ENCODE measurements at places on chromosomes 16 and 17. TPM values are rescaled to one million over a fixed set of nuclear protein-coding genes. Genes with fewer than 3 reads are reported as not detected.
A peak's percentile ranks its signal among the peaks of the same experiment; 100 is the strongest.

DNA sequence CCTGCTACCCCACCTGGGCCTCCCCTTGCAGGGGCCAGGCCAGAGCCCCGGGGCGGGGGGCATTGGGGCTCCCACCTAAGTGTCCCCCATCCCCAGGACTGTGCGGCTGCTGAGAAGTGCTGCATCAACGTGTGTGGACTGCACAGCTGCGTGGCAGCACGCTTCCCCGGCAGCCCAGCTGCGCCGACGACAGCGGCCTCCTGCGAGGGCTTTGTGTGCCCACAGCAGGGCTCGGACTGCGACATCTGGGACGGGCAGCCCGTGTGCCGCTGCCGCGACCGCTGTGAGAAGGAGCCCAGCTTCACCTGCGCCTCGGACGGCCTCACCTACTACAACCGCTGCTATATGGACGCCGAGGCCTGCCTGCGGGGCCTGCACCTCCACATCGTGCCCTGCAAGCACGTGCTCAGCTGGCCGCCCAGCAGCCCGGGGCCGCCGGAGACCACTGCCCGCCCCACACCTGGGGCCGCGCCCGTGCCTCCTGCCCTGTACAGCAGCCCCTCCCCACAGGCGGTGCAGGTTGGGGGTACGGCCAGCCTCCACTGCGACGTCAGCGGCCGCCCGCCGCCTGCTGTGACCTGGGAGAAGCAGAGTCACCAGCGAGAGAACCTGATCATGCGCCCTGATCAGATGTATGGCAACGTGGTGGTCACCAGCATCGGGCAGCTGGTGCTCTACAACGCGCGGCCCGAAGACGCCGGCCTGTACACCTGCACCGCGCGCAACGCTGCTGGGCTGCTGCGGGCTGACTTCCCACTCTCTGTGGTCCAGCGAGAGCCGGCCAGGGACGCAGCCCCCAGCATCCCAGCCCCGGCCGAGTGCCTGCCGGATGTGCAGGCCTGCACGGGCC is 1.9 kb downstream of the WFIKKN1 start:
- no peak for DNase-seq

- DNase-seq, result peak; percentile 67
These were observed 88.8 kb downstream of the ZDHHC7 start for GRCh38 chr16:84922351-84923120.

Gene STX1B
- total RNA-seq, result 0.40 TPM

DNA sequence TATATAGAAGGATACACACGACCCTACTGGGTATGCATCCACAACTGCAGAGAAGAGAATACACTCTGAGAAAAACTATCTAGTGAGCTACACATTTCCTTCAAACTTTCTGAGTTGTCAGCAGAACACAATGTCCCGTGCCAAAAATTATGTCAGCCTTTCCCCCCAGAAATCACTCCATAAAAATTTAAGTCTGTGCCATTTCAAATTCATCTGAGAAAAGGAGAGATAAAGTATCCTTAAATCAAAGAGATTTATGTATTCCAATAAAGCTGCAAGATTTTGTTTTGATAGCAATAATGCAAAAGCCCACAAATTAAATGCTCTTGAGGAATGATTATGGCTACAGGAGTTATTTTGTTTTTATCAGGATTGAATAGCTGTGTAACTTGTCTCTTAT is 760.1 kb downstream of the CDH11 start:
- DNase-seq, result no peak

GRCh38 chr17:65183736-65184135 is 46.6 kb downstream of the RGS9 start:
- DNase-seq, result no peak

DNA sequence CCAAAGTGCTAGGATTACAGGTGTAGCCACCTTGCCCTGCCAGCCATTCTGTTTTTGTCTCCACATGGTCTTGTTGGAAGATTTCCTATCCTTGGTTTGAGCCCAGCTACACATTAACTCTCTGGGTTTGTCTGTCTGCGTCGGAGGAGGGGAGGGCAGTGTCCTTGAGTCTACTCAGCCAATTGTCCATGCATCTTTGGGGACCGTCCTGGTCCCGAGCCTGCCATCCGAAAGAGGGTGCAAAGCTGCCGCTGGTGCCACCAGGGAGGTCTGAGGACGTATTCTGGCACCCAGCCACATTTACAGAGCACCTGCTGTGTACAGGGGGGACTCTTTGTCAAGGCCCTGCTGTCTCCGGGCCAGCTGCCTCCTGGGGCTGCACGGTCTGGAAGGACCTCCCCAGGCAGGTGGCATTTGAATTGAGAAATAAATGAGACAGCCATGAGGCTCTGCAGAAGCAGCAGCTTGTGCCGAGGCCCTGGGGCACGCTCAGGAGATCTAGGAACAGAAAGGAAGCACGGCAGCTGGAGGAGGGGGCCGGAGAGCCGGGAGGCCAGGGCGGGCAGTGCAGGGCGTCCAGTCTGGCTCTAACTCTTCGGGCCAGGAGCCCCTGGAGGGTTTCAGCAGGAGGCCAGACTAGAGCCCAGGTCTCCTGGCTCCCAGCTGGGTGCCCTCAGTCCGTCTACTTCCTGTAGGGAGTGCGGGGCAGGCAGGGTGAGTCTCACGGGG is 1.5 kb downstream of the CYBA start:
- DNase-seq, result no peak

DNA sequence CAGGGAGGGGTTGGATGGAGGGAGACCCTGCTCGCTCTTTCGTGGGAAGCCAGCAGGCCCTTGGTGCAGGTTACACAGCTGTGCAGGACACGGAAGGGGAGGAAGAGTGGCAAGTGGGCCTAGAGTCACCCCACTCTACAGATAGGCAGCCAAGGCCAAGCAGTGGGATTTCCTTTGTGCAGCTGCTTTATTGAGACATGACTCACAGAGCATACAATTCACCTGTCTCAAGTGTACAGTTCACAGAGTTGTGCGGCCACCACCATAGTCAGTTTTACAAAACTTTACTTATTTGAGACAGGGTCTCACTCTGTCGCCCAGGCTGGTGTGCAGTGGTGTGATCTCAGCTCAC is 91.2 kb upstream of the CIBAR2 start:
- no peak for DNase-seq

- peak; percentile 31 for DNase-seq
These were observed 633 bp upstream of the NOL3 start for GRCh38 chr16:67169642-67170167.

DNA sequence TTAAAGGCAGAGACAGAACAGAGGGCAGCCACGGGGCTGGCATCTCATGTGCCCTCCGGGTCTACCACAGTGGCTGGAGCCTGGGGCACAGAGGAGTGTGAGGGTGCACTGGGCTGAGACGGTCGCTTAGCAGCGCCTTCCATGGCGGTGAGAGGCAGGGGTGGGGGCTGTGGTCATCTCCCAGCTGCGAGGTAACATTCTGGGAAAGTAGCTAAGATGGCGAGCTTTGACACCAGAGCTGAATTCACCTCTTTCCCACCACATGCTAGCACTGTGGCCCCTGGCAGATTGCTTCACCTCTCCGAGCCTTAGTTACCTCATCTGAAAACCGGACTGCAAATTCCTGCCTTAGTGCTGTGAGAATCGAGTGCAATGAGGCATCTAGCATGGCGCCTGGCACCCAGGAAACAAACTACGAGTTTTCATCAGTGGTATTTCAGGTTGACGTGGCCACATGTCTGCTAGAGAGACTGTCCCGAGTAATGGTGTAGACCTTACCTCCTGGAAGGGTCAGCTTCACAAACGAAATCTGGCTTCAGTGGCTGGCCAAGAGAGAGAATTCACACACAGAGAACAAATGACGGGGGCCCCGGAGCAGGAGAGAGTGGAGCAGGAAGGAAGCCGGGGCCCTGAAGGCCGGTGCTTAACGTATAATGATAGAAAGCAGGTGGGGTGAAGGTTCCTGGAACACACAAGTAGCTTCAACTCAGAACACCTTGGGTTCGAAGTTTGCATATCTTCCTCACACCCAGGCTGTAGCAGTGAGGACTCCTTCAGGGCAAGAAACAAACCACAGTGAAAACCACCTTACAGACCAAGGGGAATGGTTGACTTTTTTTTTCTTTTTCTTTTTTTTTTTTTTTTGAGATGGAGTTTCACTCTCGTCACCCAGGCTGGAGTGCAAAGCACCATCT is 63.9 kb upstream of the RPH3AL start:
- no peak for DNase-seq

GRCh38 chr17:27430882-27431491 is 25.3 kb upstream of the KSR1 start:
- DNase-seq, result peak; percentile 67

Measured in lung microvascular endothelial cell (primary cell).